ENCODE measurements at places on chromosomes 7 and 10. TPM values are rescaled to one million over a fixed set of nuclear protein-coding genes. Genes with fewer than 3 reads are reported as not detected.

CDK1 gene
- 70.1 TPM for total RNA-seq

SHH gene
- not detected for total RNA-seq

SEC31B gene
- 11.1 TPM for total RNA-seq

ELOVL3 gene
- not detected for total RNA-seq

AEBP1 gene
- 48.0 TPM for total RNA-seq

EIF5AL1 gene
- total RNA-seq, result 0.28 TPM

DNAH11 gene
- 0.69 TPM for total RNA-seq

MIOS gene
- 16.0 TPM for total RNA-seq

HOXA7 gene
- total RNA-seq, result 15.6 TPM

CALCR gene
- not detected for total RNA-seq

CUX1 gene
- 45.0 TPM for total RNA-seq

MRLN gene
- total RNA-seq, result not detected

HOXA5 gene
- total RNA-seq, result 21.4 TPM

MNX1 gene
- not detected for total RNA-seq

OPALIN gene
- total RNA-seq, result not detected

ADAM12 gene
- 0.33 TPM for total RNA-seq

FAM237B gene
- not detected for total RNA-seq

FAM25A gene
- total RNA-seq, result not detected

HMX2 gene
- total RNA-seq, result not detected
